ENCODE measurements at places on chromosomes 7 and 10.

- DNase-seq = no peak
Observed at GRCh38 chr10:79422178-79422892, 23.1 kb downstream of the ZCCHC24 start.

DNA sequence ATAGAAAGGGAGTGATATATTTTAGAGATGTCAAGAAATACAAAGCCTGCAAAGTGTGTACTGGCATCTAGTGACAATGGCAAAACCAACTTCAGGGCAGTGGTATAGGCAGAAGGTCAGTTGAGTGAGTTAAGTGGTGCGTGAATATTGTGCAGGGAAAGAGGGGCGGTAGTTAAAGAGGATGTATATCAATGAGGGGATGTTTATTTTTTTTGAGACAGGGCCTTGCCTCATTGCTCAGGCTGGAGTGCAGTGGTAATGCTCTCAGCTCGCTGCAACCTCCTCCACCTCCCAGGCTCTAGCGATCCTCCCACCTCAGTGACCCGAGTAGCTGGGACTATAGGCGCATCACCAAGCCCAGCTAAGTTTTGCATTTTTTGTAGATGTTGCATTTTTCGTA lies 13.8 kb downstream of the ANLN start:
- no peak for DNase-seq

DNA sequence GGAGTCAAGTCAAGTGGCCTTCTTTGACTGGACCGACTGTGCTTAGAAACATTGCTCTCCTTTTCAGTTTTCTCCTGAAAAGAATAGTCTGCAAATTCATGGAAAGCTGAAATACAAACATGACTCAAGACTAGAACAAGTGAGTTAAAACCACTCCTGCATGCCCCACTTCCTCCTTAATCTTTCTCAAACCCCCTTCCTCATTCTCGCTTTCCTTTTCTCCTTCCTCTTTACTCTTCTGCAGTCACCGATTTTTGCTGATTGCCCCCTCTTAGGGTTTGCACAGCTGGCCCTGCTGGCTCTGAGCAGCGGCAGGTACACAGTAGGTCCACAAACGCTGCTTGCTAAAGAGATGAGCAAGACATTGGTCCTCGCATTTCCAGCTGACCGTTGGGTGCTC lies 34.8 kb upstream of the MKI67 start:
- no peak for DNase-seq

- no peak for DNase-seq
Observed at GRCh38 chr10:22504766-22505165, 159.5 kb downstream of the SPAG6 start.
